ENCODE measurements at places on chromosomes 13 and 19. TPM values are rescaled to one million over a fixed set of nuclear protein-coding genes. Genes with fewer than 3 reads are reported as not detected.

The C13orf42 gene
- total RNA-seq = not detected

DNA sequence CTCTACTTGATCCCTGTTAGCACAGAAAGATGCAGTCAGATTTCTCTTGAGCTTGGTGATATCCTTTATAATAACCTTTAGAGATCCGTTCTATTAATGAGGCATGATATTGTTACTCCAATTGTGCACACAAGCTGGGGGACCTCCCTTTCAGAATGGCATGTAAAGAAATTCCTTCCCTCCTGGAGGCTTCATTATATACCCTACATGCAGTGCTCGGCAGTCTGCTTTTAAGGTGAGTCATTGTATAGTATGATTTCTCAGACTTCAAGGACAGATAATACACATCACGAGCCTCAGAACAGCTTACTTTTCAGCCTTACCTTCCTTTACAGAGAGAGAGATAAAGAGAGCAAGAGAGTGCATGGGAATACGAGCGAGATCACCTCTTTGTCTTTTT, 261.3 kb downstream of the ATP8A2 start:
- DNase-seq = no peak

The SF3A2 gene
- 34.0 TPM for total RNA-seq

GRCh38 chr13:77374786-77375185, 47.9 kb upstream of the MYCBP2 start:
- DNase-seq = no peak

GRCh38 chr19:51461723-51462161, 3.5 kb upstream of the SIGLEC8 start:
- no peak for DNase-seq

The CGB2 gene
- total RNA-seq = not detected

- DNase-seq = no peak
Observed at GRCh38 chr13:33188093-33188882, 97.3 kb downstream of the STARD13 start.

The VSTM1 gene
- not detected for total RNA-seq

GRCh38 chr13:110600261-110600819, 15.0 kb upstream of the NAXD start:
- DNase-seq = no peak

The ZNF426 gene
- total RNA-seq = 14.0 TPM

The LRG1 gene
- total RNA-seq = 2.0 TPM

The AMH gene
- 4.2 TPM for total RNA-seq

DNA sequence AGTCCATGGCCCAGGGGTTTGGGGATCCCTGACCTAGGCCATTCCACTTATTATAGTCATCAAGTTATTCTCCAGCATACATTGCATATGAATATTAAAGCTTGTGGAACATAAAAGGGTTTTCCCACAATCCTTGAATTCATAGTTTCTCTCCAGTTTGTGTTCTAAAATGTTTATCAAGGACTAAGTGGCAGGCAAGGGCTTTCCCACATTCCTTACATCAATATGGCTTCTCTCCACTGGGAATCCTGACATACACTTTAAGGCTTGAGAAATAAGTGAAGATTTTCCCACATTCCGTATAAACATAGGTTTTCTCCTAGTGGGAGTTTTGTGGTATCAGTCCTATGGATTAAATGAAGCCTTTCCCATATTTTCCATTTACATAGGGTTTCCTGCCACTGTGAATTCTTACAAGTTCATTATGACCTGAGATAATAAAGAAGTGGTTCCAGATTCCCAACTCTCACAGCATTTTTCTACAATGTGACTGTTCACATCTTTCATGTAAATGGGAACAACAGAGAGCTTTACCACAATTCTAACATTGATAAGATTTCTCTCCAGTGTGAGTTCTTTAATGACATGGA, 14.5 kb downstream of the ZNF426 start:
- DNase-seq = no peak

The ONECUT3 gene
- total RNA-seq = not detected

Measured in thyroid gland (tissue), 4 donors.